ENCODE measurements at places on chromosomes 5 and 9.

GRCh38 chr5:174624733-174625522 is 99.5 kb upstream of the MSX2 start:
- no peak for DNase-seq

- no peak for DNase-seq
Observed at GRCh38 chr9:110932863-110933262, 105.4 kb downstream of the LPAR1 start.

DNA sequence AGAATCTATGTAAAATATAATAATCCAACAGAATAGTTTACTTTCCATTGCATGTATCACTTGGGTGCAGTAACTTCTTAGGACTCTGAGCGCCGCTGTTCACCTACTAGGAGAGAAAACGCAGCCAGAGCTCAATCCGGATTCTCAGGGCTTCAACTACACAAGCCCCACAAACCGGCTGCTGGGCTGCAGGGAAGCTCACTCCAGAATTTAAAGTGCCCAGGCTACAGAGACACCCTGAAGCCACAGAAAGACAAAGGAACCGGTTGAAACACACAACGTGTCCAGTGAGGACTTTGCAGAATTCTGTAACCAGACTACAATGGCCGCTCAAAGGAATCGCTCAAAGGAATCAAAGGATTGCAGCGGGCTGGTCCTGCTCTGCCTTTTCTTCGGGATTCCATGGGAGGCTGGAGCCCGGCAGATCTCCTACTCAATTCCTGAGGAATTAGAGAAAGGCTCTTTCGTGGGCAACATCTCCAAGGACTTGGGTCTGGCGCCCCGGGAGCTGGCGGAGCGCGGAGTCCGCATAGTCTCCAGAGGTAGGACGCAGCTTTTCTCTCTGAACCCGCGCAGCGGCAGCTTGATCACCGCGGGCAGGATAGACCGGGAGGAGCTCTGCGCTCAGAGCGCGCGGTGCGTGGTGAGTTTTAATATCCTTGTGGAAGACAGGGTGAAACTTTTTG is at the start of gene PCDHGA10:
TSS of gene PCDHGA10 (plus strand) at position 134 of the 686 bp plus-strand sequence. CDS start at position 323, 189 bp downstream.
- DNase-seq: peak; percentile 70

- no peak for DNase-seq
Observed at GRCh38 chr9:111455638-111456037, 28.5 kb downstream of the ECPAS start.

DNA sequence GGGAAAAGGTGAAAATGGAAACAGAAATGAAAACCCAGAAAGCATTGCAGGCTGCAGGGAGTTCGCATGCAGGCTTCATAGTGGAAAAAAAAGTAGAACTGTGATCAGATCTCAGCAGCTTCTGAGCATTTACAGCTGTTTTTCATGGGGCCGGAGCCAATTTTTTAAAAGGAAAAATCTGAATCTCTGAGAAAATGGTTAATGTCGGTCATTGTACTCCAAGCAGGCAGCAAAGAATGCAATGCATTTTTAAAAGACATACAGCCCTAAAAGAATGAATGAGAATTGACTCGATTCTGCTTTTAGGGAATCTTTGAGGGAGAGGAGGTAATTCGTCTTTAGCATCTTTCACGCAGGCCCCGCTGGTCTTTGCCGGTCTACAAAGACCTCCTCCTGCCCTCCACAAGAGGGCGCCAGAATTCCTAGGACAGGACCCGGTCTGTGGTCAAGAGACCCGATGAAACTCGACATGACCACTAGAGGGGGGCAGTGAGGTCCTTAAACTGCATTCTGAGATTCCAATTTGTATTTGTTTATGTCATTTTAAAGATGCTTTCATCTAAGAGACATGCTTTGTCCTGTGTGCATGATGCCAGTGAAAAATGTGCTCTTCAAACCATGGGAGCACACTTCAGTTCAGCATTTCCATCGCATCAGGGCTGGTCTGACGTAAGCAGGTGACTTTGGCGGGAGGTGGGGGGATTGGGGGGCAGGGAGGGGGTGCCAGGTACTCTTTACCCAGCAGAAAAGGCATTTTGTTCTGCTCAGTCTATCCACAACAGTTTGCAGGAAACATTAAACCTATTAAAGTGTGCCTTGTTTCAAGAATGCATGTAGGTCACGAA is 43.7 kb upstream of the TMEM252 start:
- peak; percentile 87 for DNase-seq

GRCh38 chr9:137676998-137677397 is 58.2 kb downstream of the EHMT1 start:
- no peak for DNase-seq

DNA sequence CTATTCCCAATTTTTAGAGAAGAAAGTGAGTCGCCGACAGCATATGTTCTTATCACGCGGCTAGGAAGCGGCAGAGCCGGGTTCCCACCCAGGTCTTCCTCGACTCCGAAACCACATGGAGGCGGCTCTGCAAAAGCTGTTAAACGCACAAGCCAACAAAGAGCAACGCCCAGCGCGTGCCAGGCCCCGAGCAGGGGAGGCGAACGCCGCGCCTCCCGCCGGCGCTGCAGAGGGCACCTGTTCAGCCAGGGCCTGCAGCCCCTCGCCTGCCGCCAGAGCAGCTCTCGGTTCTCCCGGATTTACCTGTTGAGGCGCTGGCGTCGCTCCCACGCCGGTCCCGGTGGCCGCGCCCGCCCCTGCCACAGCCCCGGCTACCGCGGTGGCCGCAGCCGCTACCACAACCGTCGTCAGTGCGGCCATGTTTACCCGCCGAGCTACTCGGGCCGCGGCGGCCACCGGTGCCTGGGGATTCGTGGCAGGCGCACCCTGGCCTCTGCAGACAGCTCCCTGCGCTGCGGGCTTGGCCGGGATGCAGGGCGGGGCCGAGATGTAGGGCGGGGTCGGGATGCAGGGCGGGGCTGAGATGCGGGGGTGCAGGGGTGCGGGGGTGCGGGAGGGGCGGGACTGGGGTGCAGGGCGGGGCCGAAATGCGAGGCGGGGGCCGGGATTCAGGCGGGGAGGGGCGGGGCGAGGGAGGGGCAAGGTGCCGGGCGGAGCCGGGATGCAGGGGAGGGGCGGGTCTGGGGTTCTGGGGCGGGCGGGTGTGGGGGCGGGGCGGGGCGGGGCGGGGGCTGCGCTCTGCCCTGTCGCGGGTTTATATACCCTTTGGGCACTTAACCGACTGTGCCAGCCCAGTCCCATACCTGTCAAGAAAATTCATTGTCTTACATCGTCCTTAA is at the start of gene CCDC112:
TSS of gene CCDC112 (minus strand) at position 531 of the 899 bp plus-strand sequence. CDS start at position 420, 111 bp downstream.
- DNase-seq: peak; percentile 85

- peak; percentile 75 for DNase-seq
Observed at GRCh38 chr9:35736201-35736633, 3.8 kb downstream of the CREB3 start.

GRCh38 chr9:98280574-98280973 is 25.1 kb upstream of the TBC1D2 start:
- DNase-seq: no peak

DNA sequence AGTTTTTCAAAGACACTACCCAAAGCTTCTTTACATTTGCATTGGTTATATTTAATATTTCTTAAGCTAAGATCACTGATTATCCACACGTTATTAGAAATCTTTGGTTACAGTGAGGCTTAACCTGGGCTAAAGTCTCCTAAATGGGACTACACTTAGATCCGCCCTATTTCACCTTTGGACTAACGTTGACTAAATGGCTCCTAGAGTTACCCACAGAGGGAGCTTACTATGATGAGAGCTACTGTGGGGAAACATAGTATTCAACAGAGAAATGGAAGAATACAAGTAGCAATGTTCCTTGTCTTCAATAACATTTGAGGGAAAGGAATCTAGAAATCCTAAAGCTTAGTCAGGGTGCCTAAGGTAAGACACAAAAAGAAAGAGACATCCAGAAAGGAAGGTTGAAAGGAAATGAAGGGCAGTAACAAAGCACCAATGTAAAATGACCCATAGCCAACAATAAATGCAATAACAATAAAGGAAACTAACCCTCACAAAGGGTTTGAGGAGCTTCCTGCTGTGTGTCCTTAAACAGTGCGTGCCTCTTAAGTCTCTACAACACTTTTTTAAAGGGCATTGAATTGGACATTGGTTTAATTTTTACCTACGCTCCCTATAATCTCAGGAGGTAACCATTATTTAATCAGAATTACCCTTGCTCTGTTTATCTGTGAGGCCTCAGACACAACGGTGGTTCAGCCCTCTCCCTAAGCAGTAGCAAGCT is 217.1 kb downstream of the PJA2 start:
- no peak for DNase-seq
